Mammary epithelial cell (primary cell): ENCODE measurements at places on chromosomes 4 and X. TPM values are rescaled to one million over a fixed set of nuclear protein-coding genes. Genes with fewer than 3 reads are reported as not detected.

- DNase-seq = peak; percentile 48
Observed at GRCh38 chr4:169620880-169621248, 486 bp downstream of the CLCN3 start.

- DNase-seq = no peak
Observed at GRCh38 chr4:78720204-78720603, 55.9 kb upstream of the BMP2K start.

GRCh38 chr4:145883101-145883694 is 55.4 kb downstream of the ZNF827 start:
- DNase-seq = no peak

DNA sequence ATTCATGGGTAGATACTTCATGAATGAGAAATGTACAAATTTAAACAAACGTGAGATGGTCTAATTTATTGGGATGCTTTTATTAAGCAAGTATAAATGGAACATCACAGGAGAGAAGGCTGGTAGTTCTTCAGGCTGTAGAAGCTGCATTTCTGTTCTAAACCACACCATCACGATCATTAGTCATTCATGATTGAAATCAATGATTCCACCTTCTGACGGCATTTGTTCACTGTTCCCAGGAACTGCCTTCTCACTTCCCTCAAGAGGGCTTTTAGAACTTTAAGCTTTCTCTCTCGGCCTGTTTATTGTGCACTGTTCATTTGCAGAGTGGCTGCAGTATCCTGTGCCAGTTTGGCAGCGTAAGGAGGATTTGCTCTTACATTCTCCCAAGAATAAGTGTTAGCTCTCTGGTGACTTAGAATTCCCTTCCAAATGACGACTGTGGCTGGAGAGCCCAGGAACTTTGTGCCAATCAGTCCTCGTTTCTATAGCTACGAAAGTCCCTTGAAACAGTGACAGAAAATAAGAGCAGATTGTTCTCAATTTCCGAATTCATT is 54.7 kb downstream of the MFAP3L start:
- DNase-seq = peak; percentile 19

- DNase-seq = no peak
Observed at GRCh38 chrX:4876268-4876667, 1162.8 kb upstream of the PRKX start.

- DNase-seq = no peak
Observed at GRCh38 chrX:2642791-2643190, 48.3 kb upstream of the CD99 start.

GRCh38 chrX:65581661-65582339 is 47.2 kb upstream of the LAS1L start:
- DNase-seq = peak; percentile 49

The JCHAIN gene
- total RNA-seq = 0.33 TPM

The TMSB15C gene
- total RNA-seq = 3.8 and 5.1 TPM in 2 replicates
